Left renal cortex interstitium (tissue), 4 donors: ENCODE measurements at places on chromosomes 16 and 17.

- no peak for DNase-seq
Observed at GRCh38 chr17:76716839-76717215, 6.1 kb upstream of the MXRA7 start.

DNA sequence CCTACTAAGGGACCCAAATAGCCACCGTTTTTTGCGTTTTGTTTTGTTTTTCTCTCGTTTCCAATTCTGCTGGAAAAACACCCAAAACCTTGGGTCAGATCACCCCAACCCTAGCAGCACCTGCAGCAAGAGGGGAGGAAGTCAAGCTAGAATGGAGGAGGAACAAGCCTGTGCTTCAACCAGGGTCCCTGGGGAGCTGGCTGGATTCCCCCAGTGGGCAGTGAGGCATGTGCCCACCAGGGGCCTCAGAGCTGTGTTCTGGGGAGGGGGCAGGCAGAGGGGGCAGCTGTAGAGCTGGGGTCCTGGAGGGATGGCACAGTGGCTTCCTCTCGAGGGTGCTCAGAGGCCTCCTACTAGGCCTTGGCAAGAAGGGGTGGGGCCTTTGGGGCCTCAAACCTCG, 6.5 kb downstream of the CD79B start:
- DNase-seq, result no peak

GRCh38 chr17:57707892-57708291, 37.2 kb downstream of the CCDC182 start:
- DNase-seq, result no peak

DNA sequence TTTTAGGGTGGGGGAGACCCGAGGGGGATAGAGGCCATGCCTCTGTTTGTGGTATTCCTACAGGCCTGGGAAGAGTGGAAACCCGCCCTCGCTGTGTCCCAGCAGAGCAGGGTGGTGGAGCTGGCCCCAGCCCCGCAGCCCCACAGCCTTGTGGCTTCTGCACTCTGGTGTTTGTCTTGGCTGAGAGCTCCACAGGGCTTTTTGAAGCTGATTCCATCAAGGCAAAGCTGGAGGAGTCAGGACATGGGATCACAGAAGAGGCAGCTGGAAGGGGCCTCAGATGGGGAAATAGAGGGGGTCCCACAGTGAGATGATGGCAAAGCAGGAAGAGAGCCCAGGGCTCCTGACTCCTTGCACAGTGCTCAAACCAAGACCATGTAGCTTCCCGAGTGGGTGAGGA, 5.0 kb upstream of the WFIKKN2 start:
- DNase-seq, result no peak

DNA sequence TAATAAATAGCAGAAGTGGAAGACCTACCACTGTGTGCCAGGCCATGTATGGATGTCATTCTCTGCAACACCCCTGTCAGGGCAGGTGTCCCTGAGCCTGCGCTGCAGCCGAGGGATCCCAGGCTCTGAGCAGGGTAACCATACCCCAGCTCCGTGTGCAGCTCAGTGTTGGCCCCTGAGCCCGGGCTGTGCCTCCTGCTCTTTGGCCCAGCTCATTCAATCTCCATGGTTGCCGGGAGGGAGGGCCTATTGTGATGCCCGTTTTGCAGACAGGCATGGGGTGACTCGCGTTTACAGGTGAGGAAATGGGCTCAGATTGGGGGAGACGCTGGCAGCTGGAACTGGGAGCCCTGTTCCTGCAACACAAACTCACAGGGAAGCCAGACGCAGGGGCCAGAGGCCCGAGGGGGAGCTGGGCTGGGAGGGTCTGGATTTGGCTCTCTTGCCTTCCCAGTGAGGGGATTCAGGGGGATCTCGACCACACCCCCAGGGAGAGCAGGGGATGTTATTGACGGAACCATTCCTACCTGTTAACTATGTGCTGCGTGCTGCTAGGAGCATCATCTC, 190.5 kb downstream of the IRF8 start:
- DNase-seq, result no peak

GRCh38 chr17:55898195-55898594, 147.3 kb downstream of the PCTP start:
- no peak for DNase-seq

GRCh38 chr16:1612320-1613111, at the start of gene CRAMP1:
Gene CRAMP1, plus strand, starts transcription at chr16:1612360. Its CDS starts 2,280 bp downstream, at chr16:1614640.
- no peak for DNase-seq

- no peak for DNase-seq
Observed at GRCh38 chr17:16997514-16998429, 25.9 kb upstream of the TNFRSF13B start.

GRCh38 chr17:21292867-21293830, 8.6 kb downstream of the MAP2K3 start:
- no peak for DNase-seq

- no peak for DNase-seq
Observed at GRCh38 chr17:39791111-39791992, 53.6 kb downstream of the GRB7 start.

- DNase-seq, result no peak
Observed at GRCh38 chr17:82228278-82228841, 482 bp upstream of the SLC16A3 start.

GRCh38 chr17:7332111-7332510, 3.0 kb upstream of the NEURL4 start:
- no peak for DNase-seq

DNA sequence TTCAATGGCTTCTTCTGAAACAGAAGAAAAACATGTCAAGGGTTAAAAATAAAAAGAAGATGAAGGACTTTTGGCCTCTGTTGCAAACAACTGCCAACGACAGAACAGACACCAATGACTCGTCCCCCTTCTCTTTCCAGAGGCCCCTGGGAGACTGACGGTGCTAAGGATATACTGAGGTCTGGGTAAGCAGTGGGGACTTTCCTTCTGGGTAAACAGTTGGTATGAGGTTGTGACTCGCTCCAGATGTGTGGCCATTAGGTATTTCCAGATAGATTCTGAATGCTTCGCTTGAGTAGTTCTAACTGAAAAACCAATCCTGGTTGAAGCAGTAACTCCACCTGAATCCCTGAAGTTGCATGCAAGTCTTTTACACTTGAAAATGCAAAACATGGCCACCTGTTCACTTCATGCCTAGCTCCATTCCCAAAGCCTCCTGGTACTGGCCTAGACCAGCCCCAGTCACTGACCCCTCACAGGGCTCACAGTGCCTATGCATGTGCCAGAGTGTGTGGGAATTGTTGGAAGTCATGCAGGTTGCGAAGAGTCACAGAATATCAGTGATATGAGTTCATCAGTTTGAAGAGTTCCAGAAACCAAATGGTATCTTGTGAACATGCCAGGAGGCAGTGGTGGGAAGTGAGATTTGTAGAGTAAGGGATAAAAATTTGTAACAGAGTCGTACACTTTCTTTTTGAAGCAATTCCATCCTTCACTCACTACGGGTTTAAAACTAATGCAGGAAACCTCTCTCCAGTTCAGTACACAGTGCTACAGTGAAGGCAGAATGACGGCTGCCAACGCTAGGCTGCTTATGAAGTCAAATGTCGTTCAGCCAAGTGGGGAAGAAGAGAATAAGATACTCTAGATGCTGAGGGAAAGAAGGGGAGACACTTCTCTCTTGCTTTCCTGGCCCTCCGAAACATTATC, 217.8 kb downstream of the ZFHX3 start:
- DNase-seq, result no peak

DNA sequence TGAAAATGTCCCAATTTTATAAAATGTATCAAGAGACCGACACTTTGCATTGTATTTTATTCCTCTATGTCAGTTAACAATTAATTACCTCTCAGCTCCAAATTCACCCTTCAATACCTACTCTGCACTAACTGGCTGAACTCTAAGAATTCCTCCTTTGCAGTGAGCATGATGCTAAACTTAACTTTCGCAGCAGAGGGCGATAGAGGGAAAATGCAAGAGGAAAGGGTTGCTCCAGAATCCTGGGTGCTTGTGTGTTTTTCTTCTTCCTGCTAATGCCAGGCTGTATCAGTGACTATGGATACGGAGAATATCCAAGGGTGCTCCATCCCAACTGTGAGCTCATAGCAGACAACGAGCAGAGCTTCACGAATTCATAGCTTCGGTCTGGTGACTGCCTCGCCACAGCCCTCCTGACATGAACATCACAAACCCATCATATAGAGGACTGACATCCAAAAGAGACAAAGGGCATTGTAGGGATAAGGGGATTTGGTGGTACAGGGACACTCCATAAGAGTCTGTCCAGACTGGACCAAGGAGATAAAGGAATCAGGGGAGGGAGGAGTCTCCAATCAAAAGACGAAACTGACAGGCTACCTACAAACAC, 172.9 kb downstream of the STX8 start:
- no peak for DNase-seq

GRCh38 chr16:10601444-10602408, 21.3 kb upstream of the EMP2 start:
- no peak for DNase-seq

DNA sequence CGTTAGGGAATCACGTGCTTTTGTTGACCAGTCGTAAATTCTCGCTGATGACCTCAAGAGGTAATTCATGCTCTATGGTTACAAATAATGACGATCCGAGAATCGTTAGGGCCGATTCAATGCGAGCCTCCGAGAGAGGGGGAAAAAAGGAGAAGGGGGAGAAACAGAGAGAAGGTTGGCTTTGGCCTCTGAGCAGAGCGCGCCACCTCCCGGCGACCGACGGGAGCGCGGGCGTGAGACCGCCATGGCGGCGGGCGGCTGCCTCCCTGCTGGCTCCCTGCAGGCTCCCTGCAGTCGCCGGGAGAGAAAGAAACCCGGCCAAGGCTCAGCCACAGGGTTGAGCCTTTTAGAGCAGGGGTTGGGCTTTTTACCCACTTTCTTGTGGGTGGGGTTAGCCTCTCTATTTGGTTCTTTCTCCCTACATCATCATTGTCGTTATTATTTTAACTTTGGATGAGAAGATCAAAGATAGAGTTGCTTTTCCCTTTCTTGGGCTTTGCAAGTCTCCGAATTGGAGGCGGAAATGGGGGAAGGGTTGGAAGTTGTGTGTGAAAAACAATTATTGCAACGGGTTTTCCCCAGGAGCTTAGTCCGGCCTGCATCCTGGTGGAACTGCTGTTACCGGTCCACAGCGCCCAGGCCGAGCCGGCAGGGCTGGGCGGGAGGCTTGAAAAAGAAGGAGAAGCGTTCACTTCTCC, 410 bp upstream of the HOXB5 start:
- no peak for DNase-seq

- no peak for DNase-seq
Observed at GRCh38 chr17:34398990-34399389, 36.0 kb upstream of the CCL1 start.

- no peak for DNase-seq
Observed at GRCh38 chr17:62045517-62045916, 19.6 kb downstream of the MED13 start.

- no peak for DNase-seq
Observed at GRCh38 chr16:48155926-48156789, at the start of gene ABCC12. Gene ABCC12, minus strand, starts transcription at chr16:48155993. Its CDS starts 9,569 bp downstream, at chr16:48146424.

DNA sequence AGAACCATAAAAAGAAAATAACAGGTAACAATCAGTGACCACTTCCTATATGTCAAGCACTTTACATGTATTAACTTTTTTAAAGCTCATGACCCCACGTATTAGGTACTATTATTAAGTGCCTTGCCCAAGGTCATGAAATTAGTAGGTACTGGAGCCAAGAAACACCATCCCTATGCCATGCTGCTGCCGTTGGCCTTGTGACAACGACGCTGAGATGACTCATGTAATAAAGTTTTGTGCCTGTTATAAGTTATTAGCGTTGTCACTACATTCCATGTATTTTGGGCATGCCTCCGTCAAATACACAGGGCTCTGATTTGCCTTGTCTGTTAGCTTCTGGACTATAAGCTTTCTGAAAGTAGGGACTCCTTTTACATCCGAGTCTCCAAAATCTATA, 1.4 kb downstream of the BBS2 start:
- DNase-seq, result no peak

- no peak for DNase-seq
Observed at GRCh38 chr17:83178533-83179304, 99.3 kb downstream of the METRNL start.

- DNase-seq, result no peak
Observed at GRCh38 chr16:14135704-14136103, 64.6 kb downstream of the MRTFB start.

DNA sequence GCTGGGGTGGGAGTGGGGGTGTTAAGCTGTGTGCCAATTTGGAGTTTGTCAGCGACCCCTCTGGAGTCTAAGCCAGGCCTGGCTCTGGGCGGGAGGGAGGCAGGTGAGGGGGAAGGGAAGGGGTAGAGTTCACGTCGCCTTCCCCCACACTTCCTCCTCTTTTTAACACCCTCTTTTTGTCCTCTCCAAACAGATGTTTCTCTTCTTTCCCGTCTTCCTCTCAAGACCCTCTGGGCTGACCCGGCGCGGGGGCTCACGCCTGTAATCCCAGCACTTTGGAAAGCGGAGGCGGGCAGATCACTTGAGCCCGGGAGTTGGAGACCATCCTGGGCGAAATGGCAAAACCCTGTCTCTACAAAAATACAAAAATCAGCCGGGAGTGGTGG, 3.3 kb downstream of the HOXB1 start:
- DNase-seq, result no peak

GRCh38 chr17:16448490-16448889, 33.1 kb downstream of the TRPV2 start:
- DNase-seq, result no peak

DNA sequence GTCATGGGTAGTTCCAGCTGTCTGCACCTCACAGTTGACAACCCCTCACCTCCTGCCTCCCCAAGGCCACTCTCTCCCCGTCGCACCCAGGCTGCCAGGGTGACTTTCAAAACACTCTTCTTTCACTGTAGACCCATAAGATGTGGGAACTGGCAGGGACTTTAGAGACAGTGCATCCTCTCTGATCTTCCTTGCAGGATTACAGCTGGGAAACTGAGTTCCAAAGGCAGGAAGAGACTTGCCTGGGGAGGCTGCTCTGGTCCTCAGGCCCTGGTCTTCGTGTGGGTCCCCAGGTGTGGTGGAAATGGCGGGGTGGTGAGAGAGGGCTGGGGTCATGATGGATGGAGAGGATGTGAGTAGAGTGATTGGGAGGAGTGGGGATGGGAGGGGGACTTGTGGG, 21.9 kb upstream of the NKD1 start:
- DNase-seq, result no peak

DNA sequence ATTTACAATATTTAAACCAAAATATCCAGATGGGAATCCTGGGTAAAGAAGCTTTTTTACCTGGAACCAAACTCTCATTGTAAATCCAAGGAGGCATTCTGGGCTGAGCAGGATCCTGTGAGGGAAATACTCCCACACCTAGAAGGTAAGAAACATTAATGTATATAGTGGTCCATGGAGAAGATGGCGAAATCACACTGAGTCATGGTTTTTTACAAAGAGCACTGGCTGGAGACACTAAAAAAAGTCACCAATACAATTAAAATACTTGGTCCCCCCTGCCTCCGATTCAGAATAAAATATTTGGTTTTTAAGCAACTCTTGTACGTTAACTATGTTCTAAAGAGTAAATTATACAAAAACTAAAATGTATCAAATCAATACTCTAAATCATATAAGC, 32.9 kb downstream of the SYNRG start:
- DNase-seq, result no peak

DNA sequence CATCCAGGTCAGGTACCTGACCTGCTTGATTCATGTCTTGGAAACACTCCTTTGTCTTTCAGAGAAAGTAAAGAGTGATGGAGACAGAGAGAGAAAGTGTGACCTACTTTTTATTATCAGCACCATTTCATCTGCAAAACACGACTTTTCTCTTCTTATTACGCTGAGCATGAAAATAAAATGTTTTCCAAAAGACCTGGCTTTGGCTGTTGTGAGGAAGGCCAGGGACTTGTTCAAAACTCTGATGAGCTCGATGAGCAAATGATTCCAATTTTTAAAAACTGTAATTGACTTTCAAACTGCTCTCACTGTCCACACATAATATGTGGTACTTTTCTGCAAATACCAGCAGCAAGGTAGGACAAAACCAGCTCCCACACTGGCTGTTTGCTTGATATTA, 679.9 kb downstream of the MAF start:
- no peak for DNase-seq
